IPS-NIHi11 (cell line): ENCODE measurements at places on chromosomes 16 and 17.
A peak's percentile ranks its signal among the peaks of the same experiment; 100 is the strongest.

- DNase-seq: no peak
Observed at GRCh38 chr17:52477824-52478699, 319.5 kb upstream of the CA10 start.

- DNase-seq: no peak
Observed at GRCh38 chr16:80806927-80807340, 2.5 kb upstream of the CDYL2 start.

DNA sequence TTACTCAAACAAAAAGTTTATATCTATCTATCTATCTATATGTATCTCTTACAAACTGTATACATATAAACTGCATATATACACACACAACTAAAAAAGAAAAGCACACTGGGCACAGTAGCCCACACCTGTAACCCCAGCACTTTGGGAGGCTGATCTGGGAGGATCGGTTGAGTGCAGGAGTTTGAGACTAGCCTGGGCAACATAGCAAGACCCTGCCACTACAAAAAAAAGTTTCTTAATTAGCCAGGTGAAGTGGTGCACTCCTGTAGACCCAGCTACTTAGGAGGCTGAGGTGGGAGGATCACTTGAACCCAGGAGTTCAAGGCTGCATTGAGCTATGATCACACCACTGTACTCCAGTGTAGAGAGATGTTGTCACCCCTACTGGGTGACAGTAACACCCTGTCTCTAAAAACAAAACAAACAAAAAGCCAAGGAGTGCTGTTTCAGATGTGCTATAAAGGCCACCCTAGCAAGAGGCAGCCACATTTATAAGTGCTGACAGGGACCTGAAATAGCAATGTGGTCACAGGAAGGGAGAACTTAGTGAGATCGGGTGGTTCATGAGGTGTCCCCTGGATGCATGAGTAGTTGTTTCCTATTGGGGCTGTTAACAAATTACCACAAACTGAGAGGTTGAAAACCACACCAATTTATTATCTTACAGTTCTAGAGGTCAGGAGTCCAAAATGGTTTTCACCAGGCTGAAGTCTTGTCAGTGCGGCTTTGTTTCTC, 4.8 kb downstream of the CD2BP2 start:
- DNase-seq: no peak

DNA sequence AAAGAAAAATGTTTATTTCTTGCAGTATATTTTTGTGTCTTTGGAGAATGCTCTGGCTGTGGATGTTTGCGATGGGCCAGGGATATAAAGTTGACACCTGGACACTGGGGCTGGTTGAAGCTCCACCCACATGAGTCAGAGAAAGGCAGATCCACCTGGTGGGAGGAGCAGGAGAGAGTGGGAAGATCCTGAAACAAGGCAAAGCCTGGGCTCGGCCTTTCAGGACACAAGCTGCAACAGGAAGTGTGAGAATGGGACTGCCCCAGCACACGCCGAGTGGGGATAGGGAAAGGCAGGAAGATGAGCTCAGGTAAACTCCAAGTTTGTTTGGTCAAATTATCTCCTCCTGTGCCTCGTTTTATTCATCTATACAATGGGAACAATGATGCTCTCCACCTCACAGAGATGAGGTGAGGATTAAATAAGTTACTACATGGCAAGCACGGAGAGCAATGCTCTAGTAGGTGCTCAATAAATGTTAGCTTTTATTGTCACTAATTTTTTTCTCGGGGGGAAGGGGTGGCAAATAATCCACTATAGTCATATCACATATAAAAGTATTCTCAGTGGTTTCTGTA, 21.4 kb upstream of the PITPNM3 start:
- peak; percentile 44 for DNase-seq

DNA sequence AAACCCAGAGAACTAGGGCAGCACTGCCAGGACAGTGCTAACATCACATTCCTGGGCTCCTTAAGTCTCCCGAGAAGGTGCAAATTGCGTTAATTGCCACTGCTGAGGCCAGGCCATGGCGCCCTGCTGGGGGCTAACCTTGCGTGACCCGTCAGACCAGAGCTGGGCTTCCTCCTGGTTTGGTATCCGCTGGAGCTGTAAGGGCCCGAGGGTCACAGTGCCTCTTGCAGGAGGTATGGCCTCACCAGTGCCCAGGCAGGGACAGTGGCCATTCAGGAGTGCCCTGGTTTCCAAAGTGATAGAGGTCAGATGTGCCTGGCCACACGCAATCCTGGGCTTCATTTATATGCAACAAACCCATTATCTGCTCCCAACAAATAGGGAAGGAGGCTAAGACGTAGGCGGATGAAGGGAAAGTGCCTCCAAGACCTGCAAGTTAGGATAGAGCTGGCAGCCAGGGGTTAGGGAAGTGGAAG, 17.7 kb upstream of the ADCY9 start:
- peak; percentile 57 for DNase-seq

DNA sequence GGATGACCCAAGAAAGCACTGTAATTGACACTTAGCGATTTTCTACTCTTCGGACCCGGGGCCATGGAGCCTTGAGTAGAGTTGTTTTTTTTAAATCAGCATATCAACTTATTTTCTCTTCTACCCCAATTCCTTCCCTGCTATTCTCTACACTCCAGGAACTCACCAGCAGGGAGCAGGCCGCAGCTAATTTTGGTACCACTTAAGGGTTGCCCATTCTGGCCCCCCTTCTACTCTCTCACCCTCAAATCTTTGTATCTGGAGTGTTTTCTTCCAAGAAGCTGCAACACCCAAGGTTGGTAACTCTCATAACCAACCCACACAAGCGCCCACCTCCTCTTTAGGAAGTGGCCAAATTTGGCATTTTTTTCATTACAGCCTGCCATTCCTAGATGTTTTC, 5.5 kb upstream of the ERAL1 start:
- no peak for DNase-seq

DNA sequence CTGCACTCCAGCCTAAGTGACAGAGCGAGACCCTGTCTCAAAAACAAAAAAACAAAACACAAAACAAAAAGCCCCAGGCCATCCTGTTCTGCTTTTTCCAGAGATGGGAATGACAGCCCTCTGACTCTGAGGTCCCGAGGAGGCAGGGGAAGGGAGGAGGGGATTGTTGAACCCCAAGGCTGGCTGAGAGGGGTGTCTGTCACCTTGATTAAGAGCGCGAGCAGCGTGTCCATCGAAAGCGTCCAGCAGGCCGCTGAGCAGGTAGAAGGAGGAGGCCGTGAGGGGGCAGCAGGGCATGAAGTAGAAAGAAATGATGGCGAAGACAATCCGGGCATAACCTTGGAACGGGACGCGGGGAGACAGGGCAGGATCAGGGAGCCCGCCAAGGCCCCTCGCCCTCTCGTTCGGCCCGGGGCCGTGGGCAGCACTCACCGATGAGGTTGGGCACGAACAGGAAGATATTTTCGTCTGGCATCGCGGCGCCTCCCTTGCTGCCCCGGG, 593 bp downstream of the CDIPT start:
- peak; percentile 36 for DNase-seq

DNA sequence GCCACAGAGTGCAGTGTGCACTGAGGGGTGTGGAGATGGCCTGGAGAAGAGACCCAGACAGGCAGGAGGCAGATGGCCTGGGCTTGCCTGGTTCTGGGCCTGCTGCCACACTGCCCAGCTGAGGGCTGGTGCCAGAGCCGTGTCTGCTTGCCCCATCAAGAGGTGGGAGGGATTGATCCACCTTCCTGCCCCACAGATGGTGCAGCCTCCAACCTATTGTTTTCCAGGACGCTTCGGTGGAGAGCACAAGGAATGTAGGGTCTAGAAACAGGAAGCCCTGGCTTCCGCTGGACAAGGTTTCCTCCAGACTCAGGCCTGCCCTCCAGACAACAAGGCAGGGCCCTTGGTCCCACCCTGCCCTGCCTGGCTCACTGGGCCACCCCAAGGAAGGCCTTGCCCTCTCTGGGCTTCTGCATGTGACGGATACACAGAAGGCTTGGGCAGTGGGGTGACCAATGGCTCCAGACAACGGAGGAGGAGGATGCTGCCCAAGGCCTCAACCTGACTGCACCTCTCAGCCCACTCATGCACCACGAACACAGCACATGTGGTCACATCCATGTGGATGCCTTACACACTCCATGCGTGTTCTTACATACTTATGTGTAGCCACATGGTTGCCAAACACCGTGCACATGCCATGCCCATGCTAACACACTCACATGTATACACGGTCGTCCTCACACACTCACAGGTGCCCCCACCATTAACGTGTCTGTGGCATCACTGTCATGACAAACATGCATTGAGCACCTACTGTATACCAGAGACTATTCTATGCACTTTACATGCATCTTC, 6.5 kb upstream of the CDH5 start:
- no peak for DNase-seq

- no peak for DNase-seq
Observed at GRCh38 chr16:83019963-83020362, 393.2 kb downstream of the CDH13 start.

GRCh38 chr17:49890852-49891251, 43.0 kb upstream of the TAC4 start:
- no peak for DNase-seq

GRCh38 chr17:14904386-14904785, 360.7 kb downstream of the PMP22 start:
- DNase-seq: no peak

- DNase-seq: no peak
Observed at GRCh38 chr16:22979038-22979437, 165.1 kb downstream of the HS3ST2 start.

DNA sequence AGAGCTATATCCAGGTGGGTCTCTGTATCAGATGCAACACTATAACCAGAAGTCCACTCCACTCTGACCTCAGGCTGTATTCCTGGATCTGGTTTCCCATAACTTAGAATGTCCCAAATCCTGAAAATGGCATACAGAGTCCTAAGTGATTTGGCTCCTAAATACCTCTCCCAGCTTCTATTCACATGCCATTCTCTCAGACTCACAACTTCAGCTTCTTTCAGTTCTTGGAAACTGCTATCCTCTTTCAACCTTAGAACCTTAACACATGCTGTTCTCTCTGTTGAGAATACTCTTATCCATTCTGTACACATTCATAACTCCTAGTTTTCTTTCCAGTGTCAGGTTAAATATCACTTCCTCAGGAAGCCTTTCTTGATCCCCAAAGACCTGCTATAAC, 132.0 kb downstream of the BRIP1 start:
- DNase-seq: no peak

DNA sequence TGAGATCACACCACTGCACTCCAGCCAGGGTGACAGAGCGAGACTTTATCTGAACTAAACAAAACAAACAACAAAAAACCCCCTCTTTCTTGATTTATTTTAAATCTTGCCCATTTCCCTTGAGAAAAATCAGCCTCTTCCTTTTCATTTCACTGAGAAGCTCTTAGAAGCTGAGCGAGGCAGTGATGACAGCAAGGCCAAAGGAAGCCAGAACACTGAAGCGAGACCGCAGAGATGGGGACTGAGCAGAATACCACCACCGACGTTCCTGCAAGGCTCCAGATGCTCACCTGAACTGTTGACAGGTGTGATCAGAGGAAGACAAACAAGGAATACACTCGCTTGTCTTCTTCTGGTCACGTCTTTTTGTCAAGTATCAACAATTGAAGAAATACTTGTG, 30.5 kb upstream of the IRF8 start:
- no peak for DNase-seq

- peak; percentile 71 for DNase-seq
Observed at GRCh38 chr17:19713462-19713861, 2.9 kb downstream of the SLC47A2 start.
